ENCODE measurements at places on chromosomes 6 and 20.
A peak's percentile ranks its signal among the peaks of the same experiment; 100 is the strongest.

GRCh38 chr20:56433880-56434255 lies 21.8 kb downstream of the CASS4 start:
- no peak for DNase-seq

DNA sequence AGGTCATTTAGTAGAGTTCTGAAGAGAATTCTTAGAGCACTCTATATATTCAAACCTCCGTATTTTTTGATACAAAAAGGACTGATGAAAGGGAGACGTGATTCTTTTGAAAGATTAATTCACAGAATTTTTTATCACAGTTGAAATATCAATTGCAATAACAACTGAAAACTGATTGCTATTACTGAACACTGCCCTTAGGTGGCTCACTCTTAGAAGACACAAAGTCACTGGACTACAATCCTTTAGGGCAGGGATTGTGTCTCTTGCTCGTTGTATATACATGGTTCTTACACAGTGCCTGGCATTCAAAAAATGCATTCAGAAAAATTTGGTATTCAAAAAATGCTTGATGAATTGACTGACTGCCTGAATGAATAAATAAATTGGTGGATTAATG lies 17.1 kb upstream of the CALHM6 start:
- DNase-seq, result no peak

GRCh38 chr6:15037253-15037652 lies 208.6 kb upstream of the JARID2 start:
- no peak for DNase-seq

- no peak for DNase-seq
Observed at GRCh38 chr20:45358282-45359068, 4.5 kb upstream of the SYS1 start.

DNA sequence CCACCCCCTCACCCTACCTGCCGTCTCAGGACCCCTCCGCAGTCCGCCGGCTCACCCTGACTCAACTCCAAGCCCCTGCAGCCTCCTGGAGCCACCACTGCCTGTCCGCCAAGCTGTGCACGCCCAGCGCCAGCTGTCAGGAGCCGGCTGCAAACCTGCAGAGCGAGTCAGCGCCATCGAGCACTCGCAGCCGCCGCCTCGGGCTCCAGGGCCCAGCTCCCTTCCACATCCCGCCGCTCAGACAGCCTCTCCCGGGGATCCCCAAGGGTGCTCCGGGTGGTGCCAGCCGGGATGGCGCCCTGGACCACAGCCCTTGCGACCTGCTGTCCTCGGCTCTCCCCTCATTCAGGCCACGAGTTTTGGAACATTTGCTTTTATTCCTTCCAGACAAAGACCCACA lies 4.3 kb downstream of the TNNC2 start:
- no peak for DNase-seq

DNA sequence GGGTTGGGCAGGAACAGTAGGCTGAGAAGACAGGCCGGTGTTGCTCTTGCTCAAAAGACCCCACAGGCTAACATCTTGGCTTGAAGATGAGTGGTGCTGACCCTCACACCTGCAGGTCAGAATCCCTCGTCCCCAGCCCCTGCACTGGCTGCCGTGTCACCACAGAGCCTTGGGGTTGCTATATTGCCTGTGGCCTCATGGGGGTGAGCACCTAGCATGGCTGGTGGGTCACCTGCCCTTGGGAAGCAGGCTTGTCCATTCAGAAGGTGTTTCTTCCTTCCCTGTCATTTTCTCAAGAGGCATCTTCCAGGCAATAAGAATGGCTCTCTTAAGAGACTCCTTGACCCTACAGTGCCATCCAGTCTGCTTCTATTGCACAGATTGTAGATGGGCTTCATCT lies 7.7 kb downstream of the SLC22A16 start:
- DNase-seq, result no peak

GRCh38 chr20:62348604-62349003 lies 18.5 kb downstream of the LAMA5 start:
- no peak for DNase-seq

DNA sequence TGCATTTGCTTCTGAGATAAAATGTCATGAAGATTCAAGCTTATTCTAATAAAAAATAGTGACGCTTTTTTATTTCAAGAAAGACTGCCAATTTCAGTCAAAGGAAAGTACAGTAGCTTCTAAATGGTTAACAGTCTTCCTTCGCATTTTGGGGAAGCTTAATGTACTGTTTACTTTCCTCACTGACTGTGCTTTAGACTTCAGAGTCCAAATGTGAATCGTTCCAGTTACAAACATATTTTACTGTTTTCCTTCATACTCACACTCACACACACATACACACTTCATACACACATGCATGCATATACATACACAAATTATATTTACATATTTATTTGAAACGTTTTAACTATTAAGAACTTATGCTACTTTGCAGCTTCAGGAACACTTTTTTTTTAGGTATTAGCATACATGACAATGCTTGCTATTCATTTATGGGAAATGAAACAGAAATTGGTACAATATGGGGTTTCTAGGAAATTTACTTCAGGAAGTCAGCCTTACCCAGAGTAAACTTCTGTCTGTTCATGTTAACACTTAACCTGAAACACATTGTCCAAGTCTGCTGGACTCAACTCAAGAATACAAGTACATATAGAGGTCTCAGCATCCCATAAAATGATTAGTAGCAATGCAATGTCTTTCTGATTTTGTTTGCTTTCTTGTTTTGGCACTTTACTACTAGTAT lies 145.4 kb downstream of the RPS12 start:
- DNase-seq, result no peak

DNA sequence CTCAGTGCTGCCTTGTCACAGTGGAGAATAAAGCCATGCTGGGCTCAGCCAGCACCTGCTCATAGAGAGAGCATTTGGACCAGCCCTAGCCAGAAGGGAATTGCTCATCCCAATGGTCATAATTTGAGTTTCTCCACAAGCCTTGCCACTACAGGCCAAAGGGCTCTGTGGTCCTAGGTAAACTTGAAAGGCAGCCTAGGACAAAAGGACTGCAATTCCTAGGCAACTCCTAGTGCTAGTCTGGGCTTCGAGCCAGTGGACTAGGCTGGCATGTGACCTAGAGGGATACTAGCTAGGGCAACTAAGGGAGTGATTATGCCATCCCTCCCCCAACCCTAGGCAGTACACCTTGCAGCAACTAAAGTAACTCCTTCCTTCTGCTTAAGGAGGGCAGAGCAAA lies 516.2 kb downstream of the BCKDHB start:
- no peak for DNase-seq

DNA sequence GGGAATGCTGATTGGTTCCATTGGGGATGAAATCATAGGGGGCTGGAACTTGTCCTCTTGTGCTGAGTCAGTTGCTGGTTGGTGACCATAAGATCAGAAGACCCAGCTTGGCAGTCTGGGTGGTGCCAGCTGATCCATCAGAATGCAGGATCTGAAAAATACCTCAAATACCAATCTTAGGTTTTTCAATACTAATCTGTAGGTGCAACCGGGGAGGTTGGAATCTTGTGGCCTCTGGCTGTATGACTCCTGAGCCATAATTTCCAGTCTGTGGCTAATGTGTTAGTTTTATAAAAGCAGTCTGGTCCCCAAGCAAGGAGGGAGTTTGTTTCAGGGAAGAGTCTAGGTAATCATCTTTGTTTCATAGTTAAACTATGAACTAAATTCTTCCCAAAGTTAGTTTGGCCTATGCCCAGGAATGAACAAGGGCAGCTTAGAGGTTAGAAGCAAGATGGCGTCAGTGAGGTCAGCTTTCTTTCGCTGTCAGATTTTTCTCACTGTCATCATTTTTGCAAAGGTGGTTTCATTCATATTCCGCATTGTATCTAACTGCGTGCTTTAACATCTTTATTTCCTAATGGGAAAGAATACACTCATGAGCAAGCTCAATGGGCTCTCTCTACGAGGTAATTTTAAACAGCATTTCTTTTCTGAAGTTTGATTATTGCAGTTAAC lies 2.0 kb downstream of the ARMH2 start:
- no peak for DNase-seq

DNA sequence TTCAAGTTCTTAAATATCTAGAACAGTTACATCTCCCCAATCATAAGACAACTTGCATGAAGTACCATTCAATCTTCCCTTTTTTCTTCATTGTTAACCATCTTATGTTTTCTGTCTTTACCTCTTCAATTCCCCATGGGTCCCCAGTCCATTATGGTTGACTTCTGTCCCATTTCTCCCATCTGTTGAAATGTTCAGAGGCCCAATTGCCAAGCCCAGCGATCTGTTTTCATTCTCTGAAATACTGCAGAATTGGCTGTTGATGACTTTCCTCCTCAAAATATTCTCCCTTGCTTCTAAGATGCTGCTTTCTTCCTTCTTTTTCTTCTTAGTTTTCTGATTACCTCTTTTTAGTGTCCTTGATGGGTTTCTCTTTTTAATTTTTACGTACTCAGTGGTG lies 26.0 kb downstream of the DSTN start:
- no peak for DNase-seq

GRCh38 chr6:31963921-31964320 lies 4.9 kb downstream of the SKIC2 start:
- no peak for DNase-seq

DNA sequence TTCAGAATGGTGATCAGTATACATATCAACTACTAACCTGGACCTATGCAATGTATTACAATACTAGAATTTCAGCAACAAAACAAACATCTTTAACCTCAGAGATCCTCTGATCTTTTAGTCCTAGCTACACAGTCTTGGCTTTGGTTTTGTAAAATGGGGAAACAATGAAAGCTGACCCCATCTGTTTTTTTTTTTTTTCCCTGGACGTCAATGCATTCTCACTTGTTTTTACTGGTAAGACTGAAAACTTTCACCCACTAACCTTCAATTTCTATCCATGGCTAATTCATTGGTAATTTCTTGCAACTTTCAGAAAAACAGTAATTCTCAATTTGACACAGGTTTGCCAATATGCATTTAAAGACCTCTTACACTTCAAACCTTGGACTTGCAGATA lies 3.0 kb downstream of the KIF13A start:
- no peak for DNase-seq

GRCh38 chr6:84284428-84285049 lies 57.1 kb upstream of the CEP162 start:
- no peak for DNase-seq

- DNase-seq, result no peak
Observed at GRCh38 chr6:33279971-33280511, 3.1 kb downstream of the B3GALT4 start.

DNA sequence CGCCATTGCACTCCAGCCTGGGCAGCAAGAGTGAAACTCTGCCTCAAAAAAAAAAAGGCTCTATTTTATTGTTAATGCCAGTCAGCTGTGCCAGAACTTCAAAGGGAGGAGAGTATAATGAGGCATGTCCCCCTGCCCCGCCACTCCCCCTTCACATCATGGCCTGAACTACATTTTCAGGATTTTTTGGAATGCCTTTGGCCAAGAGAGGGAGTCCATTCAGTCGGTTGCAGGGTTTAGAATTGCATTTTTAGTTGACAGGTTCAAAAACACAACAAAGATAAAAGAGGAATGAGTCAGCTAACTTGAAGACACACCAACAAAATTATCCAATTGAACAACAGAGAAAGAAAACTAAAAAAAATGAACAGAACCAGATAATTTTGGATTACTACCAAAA lies 59.1 kb downstream of the CEP43 start:
- no peak for DNase-seq

- no peak for DNase-seq
Observed at GRCh38 chr20:41004531-41005360, 23.9 kb upstream of the TOP1 start.

GRCh38 chr6:136761227-136761922 lies 30.9 kb downstream of the MAP3K5 start:
- no peak for DNase-seq

DNA sequence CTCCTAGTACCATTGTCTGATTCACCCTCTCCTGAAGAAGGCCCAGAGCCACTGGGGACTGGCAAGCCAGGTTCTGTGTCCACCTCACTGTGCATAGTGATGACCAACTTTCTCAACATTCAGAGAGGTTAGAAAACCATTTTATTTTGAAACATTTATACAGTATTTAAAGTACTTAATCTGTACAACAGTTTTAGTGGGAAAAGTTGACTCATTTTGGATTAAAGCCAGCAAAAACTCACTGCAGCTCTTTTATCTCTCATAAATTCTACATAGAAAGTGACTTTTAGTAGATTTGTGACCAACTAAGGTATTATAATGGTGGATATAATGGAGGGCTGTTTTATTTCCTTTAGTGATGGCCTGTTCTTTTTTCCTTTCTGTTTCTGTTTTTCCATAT lies 9.7 kb downstream of the TULP4 start:
- DNase-seq, result no peak

DNA sequence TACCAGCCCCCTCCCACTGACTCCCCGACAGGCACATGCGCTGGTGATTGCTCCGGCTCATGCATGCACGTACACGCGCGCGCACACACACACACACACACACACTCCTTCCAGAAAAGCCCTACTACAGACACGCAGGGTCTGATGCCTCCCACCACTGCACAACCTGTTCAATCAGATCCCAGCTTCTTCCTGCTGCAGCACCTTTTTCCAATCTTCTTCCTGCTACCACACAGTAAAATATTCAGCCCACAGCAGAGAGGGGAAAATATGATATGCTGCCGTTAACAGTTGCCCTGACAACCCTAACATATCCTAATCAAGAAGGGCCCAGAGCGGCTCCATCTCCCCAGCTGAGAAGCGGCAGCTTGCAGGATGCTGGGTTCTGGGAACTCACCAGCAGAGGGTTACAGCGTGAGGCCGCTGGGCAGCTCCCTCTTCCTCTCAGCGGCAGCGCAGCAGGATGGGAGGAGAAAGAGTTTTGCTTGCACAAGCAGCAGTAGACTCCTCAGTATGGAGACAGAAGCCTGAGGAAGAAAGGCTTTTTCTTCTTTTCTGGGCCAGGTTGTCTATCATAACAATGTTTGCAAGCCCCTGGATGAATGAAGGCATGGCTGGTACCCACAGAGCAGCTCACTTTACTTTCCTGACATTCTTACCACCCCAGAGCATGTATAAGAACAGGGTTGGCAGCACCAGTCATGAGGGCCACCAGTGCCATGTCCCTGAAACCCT lies 23.9 kb downstream of the MAP7 start:
- DNase-seq, result peak; percentile 20

DNA sequence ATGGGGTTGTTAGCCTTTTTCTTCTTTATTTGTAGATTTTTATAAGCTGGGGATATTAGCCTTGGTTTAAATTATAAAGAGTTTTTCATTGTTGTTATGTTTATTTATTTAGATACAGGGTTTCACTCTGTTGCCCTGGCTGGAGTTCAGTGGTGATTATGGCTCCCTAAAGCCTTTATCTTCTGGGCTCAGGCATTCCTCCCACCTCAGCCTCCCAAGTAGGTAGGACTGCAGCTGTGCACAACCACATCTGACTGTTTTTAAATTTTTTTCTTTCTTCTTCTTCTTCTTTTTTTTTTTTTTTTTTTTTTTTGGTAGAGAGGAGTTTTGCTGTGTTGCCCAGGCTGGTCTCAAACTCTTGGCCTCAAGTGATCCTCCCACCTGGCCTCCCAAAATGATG lies 80.9 kb downstream of the UBE3D start:
- no peak for DNase-seq

GRCh38 chr20:50992733-50993457 lies 30.0 kb downstream of the KCNG1 start:
- DNase-seq, result peak; percentile 34

All from stimulated activated CD4-positive, alpha-beta T cell treated with anti-CD3 and anti-CD28 coated beads, Interleukin-12 subunit alpha, Interleukin-12 subunit beta, amount 100 ng/mL, for 24 hours (primary cell).